NCI-H774 (cell line): ENCODE measurements at places on chromosomes 7 and 10.

- no peak for DNase-seq
Observed at GRCh38 chr7:32347244-32347828, 142.8 kb downstream of the LSM5 start.

DNA sequence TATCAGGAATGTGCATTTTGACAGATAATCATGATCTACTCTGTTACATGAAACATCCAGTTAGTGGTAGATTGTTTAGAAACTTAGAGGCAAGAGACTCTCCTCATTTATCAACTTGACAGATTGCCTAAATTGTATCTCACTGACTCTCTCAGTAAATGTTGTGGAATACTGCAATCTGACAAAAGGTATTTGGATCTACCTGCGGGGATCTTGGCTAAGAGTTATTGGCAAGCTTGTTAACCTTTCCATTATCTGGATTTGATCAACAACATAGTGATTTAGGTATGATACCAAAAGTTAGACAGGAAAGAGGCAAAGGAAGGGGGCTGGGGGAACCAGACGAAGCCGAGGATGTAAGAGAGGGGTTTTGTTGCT is 2.0 kb downstream of the VSTM2A start:
- DNase-seq, result no peak

DNA sequence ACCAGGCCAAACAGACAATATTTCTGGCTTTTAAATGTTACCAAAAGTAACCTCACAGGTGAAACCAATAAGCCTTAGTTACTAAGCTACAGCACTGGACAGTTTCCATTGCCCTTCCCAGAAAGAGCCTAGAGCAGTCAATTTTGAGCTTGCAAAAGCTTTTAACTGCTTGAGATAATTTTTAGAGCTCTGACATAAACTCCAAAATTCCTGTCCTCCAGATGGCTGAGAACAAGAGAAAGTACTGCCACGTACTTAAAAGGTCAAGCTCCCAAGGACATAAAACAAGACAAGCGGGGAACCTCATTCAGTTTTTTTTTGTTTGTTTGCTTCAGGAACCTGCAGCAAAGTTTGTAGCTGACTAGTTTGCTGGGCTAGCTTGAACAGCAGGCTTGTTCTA is 54.1 kb downstream of the BBS9 start:
- DNase-seq, result no peak

- DNase-seq, result peak; percentile 4
Observed at GRCh38 chr10:71589617-71590551, 129.7 kb downstream of the C10orf105 start.

GRCh38 chr7:28106321-28106829 is 74.2 kb downstream of the JAZF1 start:
- DNase-seq, result peak; percentile 77

- DNase-seq, result no peak
Observed at GRCh38 chr7:47405921-47406800, 175.8 kb downstream of the TNS3 start.

DNA sequence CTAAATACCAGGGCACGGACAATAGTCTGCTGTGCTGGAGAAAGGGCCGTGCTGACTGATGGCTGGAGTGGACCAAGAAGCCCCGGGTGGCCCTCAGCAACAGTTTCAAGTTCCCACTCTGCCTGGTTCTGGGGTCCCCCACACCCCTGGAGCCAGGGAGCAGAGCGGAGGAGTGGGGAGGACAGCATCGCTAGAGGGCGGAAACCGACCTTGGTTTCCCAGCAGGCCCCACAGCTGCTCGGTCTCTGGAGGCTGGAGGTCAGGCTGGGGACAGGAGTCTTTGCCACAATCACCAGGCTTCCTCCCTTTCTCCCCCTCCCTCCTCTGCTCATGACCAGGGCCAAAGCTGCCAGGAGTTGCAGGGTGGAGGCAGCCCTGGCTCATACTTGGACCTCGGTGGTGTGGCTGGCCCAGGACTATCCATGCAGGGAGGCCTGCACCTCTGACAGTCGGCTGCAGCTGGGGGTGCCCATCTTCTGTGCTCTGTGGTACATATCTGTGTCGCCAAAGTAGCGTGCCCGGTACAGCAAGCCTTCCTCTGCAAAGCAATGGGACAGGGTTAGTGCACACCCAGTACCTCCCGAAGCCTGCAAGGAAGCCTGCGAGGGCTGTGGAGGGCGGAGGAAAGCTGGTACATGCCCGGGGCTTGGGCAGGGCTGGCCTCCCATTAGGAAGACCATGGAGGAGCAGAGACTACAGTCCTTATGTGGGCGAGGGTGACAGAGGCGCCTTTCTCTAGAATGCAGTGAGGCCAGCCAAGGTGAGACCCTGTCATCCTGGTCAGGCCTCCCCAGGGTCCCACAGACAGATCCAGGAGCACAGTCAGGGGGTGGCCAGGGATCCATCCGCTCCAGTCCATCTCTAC is 19.1 kb downstream of the DNAJB12 start:
- no peak for DNase-seq

- DNase-seq, result peak; percentile 56
Observed at GRCh38 chr7:138008588-138009349, 6.9 kb upstream of the CREB3L2 start.

- DNase-seq, result no peak
Observed at GRCh38 chr10:78687626-78688025, 381.1 kb upstream of the ZMIZ1 start.

GRCh38 chr10:110827875-110828274 is 43.9 kb upstream of the PDCD4 start:
- DNase-seq, result no peak

GRCh38 chr10:48598243-48598935 is 6.5 kb downstream of the ARHGAP22 start:
- DNase-seq, result peak; percentile 59

GRCh38 chr7:141158561-141158960 is 84.7 kb downstream of the TMEM178B start:
- no peak for DNase-seq

GRCh38 chr7:8433477-8434289 is at the start of gene NXPH1:
Gene NXPH1, plus strand, starts transcription at chr7:8433609.
- peak; percentile 42 for DNase-seq

DNA sequence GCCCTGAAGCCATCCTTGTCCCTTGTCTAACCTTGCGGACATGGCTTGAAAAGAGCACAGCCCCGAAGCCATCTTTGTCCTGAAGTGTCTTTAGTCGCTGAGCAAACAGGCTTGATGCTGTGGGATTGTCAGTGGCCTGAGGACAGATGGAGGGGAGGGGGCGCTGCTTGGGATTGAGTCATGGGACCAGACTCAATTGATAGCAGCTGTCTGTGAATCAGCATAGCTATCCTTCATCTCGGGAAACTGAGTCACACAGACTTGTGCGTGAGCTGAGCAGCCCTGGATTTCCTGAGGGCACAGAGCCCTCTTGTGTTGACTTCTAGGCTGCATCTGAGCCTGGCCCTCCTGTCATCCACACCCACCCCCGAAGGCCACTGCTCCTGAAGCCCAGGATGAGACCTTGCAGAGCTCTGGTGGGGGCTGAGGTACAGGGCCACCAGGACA is 14.4 kb downstream of the MYO1G start:
- DNase-seq, result no peak

DNA sequence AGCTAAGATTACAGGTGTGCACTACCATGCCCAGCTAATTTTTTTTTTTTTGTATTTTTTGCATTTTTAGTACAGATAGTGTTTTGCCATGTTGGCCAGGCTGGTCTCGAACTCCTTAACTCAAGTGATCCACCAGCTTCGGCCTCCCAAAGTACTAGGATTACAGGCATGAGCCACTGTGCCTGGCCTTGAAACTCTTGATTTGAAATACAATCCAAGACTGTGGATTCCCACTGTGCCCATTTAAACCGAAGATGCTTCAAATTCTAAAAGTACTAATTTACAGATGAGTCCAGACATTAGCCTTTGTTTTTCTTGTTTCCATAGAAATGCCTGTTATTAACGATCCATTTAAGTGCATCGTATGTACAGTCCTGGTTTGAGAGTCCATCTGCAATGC is 130.9 kb downstream of the CACNA2D1 start:
- no peak for DNase-seq
